ENCODE measurements at places on chromosomes 12 and 14.

DNA sequence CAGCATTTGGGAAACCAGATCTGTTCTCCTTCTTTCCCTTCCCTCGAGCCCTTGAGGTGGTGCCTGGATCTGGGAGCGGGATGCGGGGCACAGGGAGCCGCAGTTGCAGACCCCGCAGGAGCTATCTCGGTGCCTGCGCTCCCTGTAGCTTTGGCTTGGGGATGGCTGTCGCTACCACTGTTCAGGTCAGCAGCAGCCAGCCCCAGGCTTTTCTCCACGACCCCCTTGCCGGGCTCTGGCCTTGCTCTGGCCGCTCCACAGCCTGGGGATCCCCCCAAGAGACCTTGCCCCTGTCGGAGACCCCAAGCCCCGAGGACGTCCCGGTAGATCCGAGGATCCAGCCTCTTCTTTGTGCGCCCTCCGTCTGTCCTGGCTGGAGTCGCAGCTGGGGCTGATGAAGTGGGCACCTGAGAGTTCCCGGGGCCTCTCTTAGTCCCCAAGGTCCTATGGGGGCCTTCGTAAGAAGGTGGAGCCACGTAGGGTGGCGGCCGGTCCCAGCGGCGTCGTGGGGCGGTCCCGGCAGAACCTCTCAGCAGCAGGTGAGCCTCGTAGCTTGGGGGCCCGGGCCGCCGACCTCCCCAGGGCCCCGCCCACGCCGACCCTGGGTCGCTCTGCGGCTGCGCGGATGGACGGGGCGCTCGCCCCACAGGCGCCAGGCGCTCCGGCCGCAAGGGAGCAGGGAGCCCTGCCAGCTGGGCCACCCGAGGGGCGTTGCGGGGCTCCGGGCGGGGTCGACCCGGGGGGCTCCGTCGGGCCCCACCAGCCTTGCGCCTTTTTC lies 1.3 kb downstream of the DDN start:
- no peak for DNase-seq

DNA sequence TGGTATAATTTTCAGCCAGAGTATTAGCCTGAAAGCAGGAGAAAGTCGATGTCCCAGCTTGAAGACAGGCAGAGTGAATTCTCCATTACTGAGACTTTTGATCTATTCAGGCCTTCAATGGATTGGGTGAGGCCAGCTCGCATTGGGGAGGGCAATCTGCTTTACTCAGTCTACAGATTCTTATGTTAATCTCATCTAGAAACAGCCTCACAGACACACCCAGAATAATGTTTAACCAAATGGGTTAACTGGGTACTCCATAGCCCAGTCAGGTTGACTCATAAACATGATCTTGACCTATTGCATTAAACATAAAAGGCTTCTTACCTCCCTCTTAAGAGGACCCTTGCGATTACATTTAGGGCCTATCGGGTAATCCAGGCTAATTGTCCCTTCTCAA lies 118.0 kb downstream of the KTN1 start:
- DNase-seq: no peak

GRCh38 chr12:53219292-53219955 lies 12.4 kb upstream of the ITGB7 start:
- no peak for DNase-seq

DNA sequence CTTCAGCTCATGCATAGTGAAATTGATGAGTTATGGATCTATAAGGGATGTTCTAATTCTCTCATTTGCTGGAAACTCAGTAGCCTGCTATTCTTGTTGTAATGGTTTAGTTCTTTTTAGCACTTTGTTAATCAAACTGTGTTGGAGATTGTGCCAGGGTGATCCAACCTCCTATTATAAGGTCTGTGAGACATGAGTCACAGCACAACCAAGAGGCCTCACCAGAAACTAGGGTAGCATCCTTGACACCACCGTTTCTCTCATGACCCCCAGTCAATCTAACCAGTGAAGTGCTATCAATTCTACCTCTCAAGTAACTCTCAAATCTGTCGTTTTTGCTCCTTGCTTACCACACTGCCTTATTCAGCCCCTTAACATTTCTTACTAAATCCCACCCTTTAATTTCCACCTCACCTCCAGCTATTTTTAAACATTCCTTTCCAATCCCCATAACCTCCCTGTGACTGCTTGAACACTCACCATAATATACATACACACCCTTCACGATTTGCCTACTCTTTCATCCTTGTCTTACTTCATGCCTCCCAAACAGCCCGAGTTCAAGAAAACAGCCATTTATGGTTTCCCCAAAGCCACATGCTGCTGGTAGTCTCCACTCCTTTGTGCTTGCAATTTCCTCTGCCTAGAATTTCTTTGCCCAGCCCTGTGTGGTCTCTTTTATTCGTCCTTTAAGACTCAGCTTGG lies 53.9 kb upstream of the NUDT4 start:
- no peak for DNase-seq

- no peak for DNase-seq
Measured at GRCh38 chr14:50237427-50237826, 6.0 kb upstream of the SOS2 start.

GRCh38 chr12:144650-145284 lies 69.2 kb downstream of the SLC6A12 start:
- no peak for DNase-seq

GRCh38 chr14:106733771-106734170 lies 1207.4 kb downstream of the TMEM121 start:
- DNase-seq: no peak

GRCh38 chr12:116920939-116921338 lies 10.2 kb downstream of the FBXW8 start:
- no peak for DNase-seq

GRCh38 chr12:53676656-53677015 lies 753 bp upstream of the ATP5MC2 start:
- no peak for DNase-seq

- no peak for DNase-seq
Measured at GRCh38 chr14:90568405-90568804, 171.6 kb downstream of the CALM1 start.

DNA sequence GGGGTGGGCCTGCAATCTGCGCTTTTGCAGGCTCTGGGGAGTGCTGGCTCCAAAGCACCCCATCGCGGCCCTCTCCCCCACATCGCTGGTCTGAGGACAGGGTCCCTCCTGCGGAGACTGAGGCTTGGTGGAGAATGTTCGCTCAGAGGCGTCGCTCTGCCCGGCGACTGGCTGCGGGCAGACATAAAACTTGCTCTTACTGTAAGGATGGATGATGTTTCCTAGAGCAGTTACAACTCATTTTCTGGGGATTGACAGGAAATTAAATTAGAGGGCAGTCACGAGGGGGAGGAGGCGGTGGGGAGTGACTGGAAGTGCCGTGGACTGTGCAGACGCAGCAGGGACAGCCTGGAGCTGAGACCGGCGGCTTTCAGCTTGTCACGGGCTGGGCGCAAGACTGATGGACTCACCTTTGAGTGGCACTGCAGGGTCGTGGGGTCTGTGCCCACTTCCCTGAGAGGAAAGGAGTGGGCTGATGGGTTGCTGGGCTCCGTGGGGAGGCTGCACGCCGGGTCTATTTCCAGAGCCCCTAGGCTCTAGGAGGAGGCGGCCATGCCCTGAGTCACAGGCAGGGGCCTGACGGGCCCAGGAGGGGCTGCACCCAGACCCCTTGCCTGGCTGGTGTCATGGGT lies 32.8 kb downstream of the NOC4L start:
- DNase-seq: no peak

- DNase-seq: no peak
Measured at GRCh38 chr12:67727702-67728666, 79.4 kb downstream of the DYRK2 start.

DNA sequence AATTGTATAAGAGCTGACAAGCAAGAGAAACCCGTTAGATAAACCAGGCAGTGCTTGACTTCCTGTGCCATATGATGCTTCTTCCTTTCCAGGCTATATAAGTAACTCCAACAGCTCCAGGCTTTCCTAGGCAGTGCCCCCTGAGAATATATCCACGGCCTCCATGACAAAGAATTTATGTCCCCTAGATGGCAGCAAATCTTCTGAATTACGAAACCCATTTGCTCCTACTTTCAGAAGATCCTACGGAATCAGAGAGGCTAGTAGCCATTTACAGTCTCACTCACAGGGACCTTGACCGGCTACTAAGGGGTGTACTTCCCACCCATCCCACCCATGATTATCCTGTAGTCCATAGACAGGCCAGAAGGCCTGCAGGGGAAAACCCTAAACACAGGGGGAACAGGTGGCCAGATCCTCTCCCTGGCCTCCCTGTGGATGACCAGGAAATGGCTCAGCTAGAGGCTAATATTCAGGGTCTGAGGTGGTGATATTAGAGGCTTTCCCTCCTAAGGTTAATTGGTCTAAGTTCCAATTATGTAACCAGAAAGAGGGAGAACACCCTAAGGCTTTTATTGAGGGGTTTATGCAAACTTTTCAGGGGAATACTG lies 77.2 kb upstream of the DCD start:
- no peak for DNase-seq

- no peak for DNase-seq
Measured at GRCh38 chr14:102029956-102030355, 56.9 kb downstream of the HSP90AA1 start.

DNA sequence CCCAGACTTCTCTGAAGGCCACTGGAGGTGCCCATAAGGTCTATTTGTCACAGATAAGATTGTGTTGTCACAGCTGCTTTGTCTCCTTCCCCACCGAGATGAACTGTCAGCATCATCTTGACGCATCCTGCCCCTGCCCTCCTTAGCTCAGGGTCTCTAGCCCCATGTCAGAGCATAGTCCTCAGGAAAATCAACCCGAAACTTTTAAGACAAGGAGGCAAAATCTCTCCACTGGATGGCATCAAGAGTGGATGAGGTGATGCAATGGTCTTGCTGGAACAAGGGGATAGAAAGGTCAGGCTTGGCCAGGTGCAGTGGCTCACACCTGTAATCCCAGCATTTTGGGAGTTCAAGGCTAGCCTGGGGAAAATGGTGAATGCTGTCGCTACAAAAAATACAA lies 8.2 kb downstream of the KRT79 start:
- no peak for DNase-seq

- no peak for DNase-seq
Measured at GRCh38 chr14:104794099-104794498, 1.4 kb downstream of the AKT1 start.

- DNase-seq: no peak
Measured at GRCh38 chr12:107377596-107378385, 284.4 kb upstream of the CRY1 start.
